ENCODE measurements at places on chromosomes 16 and 17. TPM values are rescaled to one million over a fixed set of nuclear protein-coding genes. Genes with fewer than 3 reads are reported as not detected.

The SPN gene
- total RNA-seq: not detected

The NPIPB4 gene
- total RNA-seq: 20.8 TPM

The ACLY gene
- 253 TPM for total RNA-seq

The CLEC18A gene
- 9.2 TPM for total RNA-seq

The LPCAT2 gene
- total RNA-seq: 30.2 TPM

The KRTAP4-4 gene
- total RNA-seq: not detected

The SAP30BP gene
- 52.5 TPM for total RNA-seq

The GLYR1 gene
- total RNA-seq: 35.6 TPM

Measured in smooth muscle cell of the coronary artery (primary cell).